ENCODE measurements at places on chromosomes 7 and 10. TPM values are rescaled to one million over a fixed set of nuclear protein-coding genes. Genes with fewer than 3 reads are reported as not detected.

The CRCP gene
- total RNA-seq, result 20.6 TPM

The LRIT1 gene
- total RNA-seq, result not detected

The HECW1 gene
- total RNA-seq, result 1.4 TPM

The ITPRID1 gene
- 6.3 TPM for total RNA-seq

The RET gene
- total RNA-seq, result 1.1 TPM

The PHKG1 gene
- total RNA-seq, result 1.2 TPM

The FRA10AC1 gene
- total RNA-seq, result 1.9 TPM

The PRSS37 gene
- not detected for total RNA-seq

The SPDYE16 gene
- total RNA-seq, result not detected

The PTER gene
- total RNA-seq, result 23.2 TPM

The UCN3 gene
- not detected for total RNA-seq

The IQUB gene
- total RNA-seq, result 0.32 TPM

The LIPM gene
- not detected for total RNA-seq

The NOM1 gene
- 15.0 TPM for total RNA-seq

The FOXI2 gene
- not detected for total RNA-seq

The GPR22 gene
- not detected for total RNA-seq

The NUP42 gene
- total RNA-seq, result 38.2 TPM

The IGFBP1 gene
- not detected for total RNA-seq

The FXYD4 gene
- not detected for total RNA-seq

The CALML3 gene
- not detected for total RNA-seq

The ASB15 gene
- total RNA-seq, result not detected

The PPP1R3A gene
- total RNA-seq, result not detected
